ENCODE measurements at places on chromosomes 2 and 18.

- H3K27me3 ChIP-seq = no peaks in the 10 kb centered on the region
- no peak for DNase-seq
- H3K27ac ChIP-seq = no peak overlapping the region
- no peaks in the 10 kb centered on the region for H3K36me3 ChIP-seq
Observed at GRCh38 chr2:69030800-69031428, 17.9 kb downstream of the ANTXR1 start.

DNA sequence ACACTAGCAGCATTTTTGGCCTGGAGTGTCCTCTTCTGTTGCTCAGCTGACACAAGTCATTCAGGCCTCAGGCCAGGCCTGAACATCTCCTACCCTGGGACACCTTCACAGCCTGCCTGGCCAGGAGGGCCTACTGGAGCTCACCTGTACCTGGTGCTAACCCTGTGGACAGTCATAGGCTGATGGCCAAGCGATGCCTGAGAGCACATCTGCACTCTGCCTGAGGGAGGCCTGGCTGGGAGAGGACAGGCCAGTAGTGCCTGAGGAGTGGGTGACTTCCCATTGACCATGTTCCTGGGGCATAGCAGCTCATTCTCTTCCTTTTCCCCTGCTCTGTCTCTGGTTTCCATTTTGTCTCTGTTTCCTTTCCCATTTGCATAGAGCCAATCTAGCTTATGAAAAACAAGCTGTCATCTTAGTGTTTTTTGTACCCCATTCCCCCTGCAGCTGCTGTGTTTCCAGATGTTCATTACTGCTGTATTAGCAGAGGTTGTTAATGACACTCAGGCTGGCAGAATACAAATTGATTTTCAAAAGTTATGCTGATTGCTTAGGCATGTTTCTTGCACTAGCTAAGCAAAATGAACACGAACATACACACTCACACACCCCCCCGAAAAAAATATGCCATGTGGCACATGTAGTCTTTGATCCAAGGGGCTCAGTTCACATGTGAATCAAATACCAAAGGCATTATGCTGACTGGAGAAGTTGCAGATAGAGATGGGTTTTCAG is 149.7 kb upstream of the HS6ST1 start:
- DNase-seq = no peak
- H3K4me3 ChIP-seq = no peak overlapping the region
- H3K4me1 ChIP-seq = peaks cover 26% of the 10 kb centered on the region

- H3K27me3 ChIP-seq = no peaks in the 10 kb centered on the region
- peaks cover 16% of the 10 kb centered on the region for H3K4me1 ChIP-seq
- H3K27ac ChIP-seq = no peak overlapping the region
- no peak overlapping the region for H3K4me3 ChIP-seq
- no peaks in the 10 kb centered on the region for H3K36me3 ChIP-seq
Observed at GRCh38 chr2:8238521-8239230, 443.2 kb upstream of the ID2 start.

DNA sequence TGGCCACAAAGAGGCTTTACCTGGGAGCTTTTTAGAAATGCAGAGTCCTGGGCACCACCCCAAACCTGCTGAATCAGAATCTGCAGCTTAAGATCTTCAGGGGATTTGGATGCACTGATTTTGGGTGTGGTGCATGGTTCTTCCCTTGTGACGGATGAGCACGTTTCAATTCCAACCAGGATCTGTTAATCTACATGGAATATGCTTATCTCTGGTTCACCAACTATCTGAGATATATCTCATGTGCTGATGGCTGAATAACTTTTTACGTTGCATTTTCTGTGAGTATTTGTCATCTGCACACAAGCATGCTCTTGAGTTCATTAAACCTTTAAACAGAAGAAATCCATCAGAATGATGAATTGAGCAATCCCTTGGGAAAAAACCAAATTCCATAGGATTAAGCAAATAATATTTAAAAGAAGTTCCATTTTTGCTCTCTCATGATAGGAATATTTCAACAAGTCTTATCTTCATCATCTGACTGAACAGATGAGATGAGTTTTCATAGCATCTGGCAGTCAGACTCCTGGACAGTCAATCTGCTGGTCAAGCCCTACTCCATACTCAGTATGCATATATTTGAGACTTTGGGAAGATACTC is 120.6 kb downstream of the PLB1 start:
- no peak overlapping the region for H3K4me3 ChIP-seq
- H3K27ac ChIP-seq = no peak overlapping the region
- peaks cover 32% of the 10 kb centered on the region for H3K4me1 ChIP-seq
- DNase-seq = no peak
- H3K36me3 ChIP-seq = no peaks in the 10 kb centered on the region

DNA sequence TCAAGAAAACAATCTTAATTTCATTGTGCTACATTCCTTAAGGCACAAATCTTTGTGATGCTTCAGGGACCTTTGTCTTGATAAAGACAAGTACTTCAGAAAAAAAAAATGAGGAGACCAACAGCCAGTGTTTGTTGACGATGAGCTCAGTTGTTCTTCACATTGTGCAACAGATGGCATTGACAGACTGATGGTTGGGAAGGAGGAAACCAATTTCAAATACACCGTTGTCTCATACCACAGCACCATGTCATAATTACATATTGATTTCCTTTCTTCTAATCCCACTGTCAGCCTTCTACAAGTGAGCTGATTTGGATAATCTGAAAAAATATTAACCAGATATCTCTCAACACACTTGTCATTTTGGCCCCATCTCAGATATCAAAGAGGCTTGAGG is 53.7 kb upstream of the GRB14 start:
- DNase-seq = no peak
- H3K36me3 ChIP-seq = no peaks in the 10 kb centered on the region
- H3K27ac ChIP-seq = no peak overlapping the region
- no peaks in the 10 kb centered on the region for H3K27me3 ChIP-seq

DNA sequence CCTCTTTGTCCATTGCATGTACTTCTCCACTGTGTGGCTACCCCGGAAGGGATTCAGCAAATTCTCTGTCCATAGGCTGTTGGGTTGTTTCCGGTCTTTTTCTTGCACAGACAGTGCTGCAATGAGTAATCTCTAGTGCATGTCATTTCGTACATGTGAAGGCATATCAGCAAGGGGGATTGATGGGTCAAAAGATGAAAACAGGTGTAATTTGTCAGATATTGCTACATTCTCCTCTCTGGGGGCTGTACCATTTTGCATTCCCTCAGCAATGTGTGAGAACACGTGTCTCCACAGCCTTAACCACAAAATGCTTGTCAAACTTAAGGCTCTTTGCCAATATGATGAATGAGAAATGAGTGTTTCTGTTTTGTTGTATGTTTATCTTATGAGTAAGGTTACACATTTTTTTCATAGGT is 60.5 kb downstream of the KLHL29 start:
- no peaks in the 10 kb centered on the region for H3K27me3 ChIP-seq
- no peak for DNase-seq
- H3K4me3 ChIP-seq = no peak overlapping the region
- H3K27ac ChIP-seq = no peak overlapping the region

DNA sequence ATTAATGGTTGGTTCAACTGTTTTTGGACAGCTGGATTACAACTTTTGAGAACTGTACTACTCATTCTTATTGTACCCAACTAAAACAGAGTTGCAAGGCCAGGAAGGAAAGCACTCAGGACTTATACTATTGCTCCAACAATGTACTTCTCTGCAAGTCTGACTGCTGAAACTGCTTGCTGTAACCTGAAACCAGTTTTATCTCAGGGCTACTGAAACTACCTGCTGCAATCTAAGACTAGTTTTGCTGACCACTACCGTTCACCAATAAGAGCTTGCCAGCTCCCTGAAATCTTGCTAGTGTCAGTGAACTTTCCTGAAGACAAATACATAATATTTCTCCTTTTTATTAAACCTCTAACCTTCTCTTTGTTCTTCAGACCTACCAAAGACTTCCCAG is 157.3 kb downstream of the CDCA7 start:
- H3K27ac ChIP-seq = no peak overlapping the region
- no peak for DNase-seq
- H3K4me1 ChIP-seq = no peaks in the 10 kb centered on the region
- H3K27me3 ChIP-seq = peaks cover 2% of the 10 kb centered on the region
